Uterus (tissue), 4 donors: ENCODE measurements at places on chromosomes 3 and 15. TPM values are rescaled to one million over a fixed set of nuclear protein-coding genes. Genes with fewer than 3 reads are reported as not detected.

- no peak overlapping the region for H3K4me3 ChIP-seq
- no peaks in the 10 kb centered on the region for H3K36me3 ChIP-seq
- peak overlapping the region; percentile 37 for H3K27ac ChIP-seq
- DNase-seq, result no peak
- H3K27me3 ChIP-seq, result no peaks in the 10 kb centered on the region
Observed at GRCh38 chr3:185929192-185930151, 8.3 kb downstream of the TRA2B start.

GRCh38 chr3:119302697-119303551 lies 8.7 kb downstream of the ARHGAP31 start:
- H3K27me3 ChIP-seq, result no peaks in the 10 kb centered on the region
- no peaks in the 10 kb centered on the region for H3K4me1 ChIP-seq
- H3K36me3 ChIP-seq, result no peaks in the 10 kb centered on the region
- H3K4me3 ChIP-seq, result no peak overlapping the region

SAMMSON gene
- total RNA-seq, result not detected

PXYLP1 gene
- 29.7 TPM for total RNA-seq
